ENCODE measurements at places on chromosomes 7 and 10. TPM values are rescaled to one million over a fixed set of nuclear protein-coding genes. Genes with fewer than 3 reads are reported as not detected.

PILRA gene
- total RNA-seq: 1.8 TPM

UBTD1 gene
- total RNA-seq: 5.5 TPM

TET1 gene
- total RNA-seq: 55.9 TPM

KLF14 gene
- 0.16 TPM for total RNA-seq

FAM25G gene
- not detected for total RNA-seq

PIK3CG gene
- total RNA-seq: 3.4 TPM

AS3MT gene
- total RNA-seq: 15.9 TPM

PNPLA8 gene
- total RNA-seq: 52.2 TPM

DHTKD1 gene
- total RNA-seq: 41.7 TPM

STRA8 gene
- total RNA-seq: not detected

SAMD9 gene
- total RNA-seq: 6.3 TPM

EIF3B gene
- total RNA-seq: 116 TPM

NRCAM gene
- 171 TPM for total RNA-seq

ADAM8 gene
- total RNA-seq: 4.0 TPM

MRLN gene
- total RNA-seq: 23.1 TPM

AVL9 gene
- total RNA-seq: 47.9 TPM

VWDE gene
- total RNA-seq: 1.4 TPM

TMEM225B gene
- not detected for total RNA-seq

PAX4 gene
- total RNA-seq: not detected

ANKRD2 gene
- 0.55 TPM for total RNA-seq

HMX3 gene
- 1.1 TPM for total RNA-seq

LHPP gene
- total RNA-seq: 18.2 TPM

ANLN gene
- total RNA-seq: 21.6 TPM

ADRA2A gene
- total RNA-seq: 4.9 TPM

DHX32 gene
- total RNA-seq: 48.4 TPM

CDH23 gene
- total RNA-seq: 75.4 TPM

C10orf88 gene
- total RNA-seq: 16.5 TPM

SVOPL gene
- 0.99 TPM for total RNA-seq

TDRD1 gene
- 0.38 TPM for total RNA-seq

CTAGE8 gene
- 1.0 TPM for total RNA-seq

LDB3 gene
- 24.9 TPM for total RNA-seq

KNDC1 gene
- 8.6 TPM for total RNA-seq

SFTPD gene
- total RNA-seq: 1.1 TPM

ZNF467 gene
- 4.6 TPM for total RNA-seq

ZYX gene
- total RNA-seq: 29.9 TPM

Measured in camera-type eye (tissue), 1 donor.